ENCODE measurements at places on chromosomes 2 and 18.
A peak's percentile ranks its signal among the peaks of the same experiment; 100 is the strongest.

DNA sequence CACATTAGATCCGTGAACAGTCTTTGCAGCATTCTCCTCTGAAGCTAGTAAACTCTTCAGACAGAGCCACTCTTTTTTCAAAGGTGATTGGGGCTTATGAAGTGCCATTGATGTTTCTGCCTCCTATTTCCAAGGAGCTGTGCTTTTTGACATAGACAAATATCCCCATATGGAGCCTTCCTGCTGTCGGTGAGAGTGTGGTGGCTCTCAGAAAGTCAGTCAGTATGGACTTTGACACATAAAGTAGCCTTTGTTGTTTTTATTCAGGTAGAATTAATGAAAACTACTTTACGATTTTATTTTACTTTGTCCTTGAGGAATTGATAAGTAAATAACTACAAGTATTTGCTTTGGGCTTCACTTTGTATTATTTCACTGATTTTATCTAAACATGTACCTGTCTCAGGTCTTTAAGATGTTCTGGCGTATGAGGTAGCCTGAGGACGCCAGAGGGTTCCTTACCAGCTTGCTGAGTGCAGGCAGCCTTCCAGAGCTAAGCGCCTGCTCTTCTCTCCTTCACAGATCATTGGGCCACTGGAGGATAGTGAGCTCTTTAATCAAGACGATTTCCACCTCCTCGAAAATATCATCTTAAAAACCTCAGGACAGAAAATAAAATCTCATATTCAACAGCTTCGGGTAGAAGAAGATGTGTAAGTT is 69.7 kb downstream of the UGGT1 start:
- DNase-seq, result no peak

GRCh38 chr2:148932536-148932935 is 57.5 kb downstream of the KIF5C start:
- DNase-seq, result no peak

- no peak for DNase-seq
Observed at GRCh38 chr2:65101071-65101470, 28.8 kb downstream of the RAB1A start.

DNA sequence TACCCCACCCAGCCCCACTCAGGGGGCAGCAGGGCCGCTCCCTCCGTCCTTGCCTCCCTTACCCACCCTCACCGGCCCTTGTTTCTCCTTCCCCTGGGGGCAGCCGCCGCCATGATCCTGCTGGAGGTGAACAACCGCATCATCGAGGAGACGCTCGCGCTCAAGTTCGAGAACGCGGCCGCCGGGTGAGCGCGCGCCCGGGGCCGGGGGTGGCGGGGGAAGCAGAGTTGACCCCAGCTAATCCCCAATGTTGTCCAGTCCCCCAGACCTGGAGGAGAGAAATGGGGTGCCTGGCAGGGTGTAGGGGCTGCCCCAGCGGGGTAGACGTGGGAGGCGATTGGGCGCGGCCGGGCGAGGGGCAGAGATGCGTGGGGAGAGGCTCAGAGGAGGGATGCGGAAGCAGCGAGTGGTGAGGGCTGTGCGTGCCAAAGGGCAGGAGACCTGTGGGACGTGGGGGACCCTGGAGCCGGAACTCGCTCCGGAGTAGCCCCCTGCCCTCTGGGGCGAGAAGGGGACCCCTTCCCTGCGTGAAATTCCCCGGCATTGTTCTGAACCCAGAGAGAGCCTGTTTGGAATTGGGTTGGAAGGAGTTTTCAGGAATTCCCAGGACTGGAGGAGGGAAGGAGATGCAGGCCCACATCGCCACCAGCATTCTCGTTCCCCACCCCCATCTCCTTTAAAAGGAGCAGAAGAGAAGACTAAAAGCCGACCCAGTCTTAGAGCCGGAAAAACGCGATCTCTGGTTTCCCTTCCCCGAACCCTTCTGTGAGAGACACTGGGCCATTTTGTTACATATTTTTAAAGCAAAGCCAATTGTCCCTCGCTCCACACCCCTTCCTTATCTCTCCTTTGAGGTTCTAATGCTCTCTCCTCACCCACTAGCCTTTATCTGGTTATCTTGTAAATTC is 625 bp downstream of the ARPC2 start:
- DNase-seq, result peak; percentile 86

GRCh38 chr18:53797998-53798495 is 426.4 kb downstream of the MBD2 start:
- no peak for DNase-seq

DNA sequence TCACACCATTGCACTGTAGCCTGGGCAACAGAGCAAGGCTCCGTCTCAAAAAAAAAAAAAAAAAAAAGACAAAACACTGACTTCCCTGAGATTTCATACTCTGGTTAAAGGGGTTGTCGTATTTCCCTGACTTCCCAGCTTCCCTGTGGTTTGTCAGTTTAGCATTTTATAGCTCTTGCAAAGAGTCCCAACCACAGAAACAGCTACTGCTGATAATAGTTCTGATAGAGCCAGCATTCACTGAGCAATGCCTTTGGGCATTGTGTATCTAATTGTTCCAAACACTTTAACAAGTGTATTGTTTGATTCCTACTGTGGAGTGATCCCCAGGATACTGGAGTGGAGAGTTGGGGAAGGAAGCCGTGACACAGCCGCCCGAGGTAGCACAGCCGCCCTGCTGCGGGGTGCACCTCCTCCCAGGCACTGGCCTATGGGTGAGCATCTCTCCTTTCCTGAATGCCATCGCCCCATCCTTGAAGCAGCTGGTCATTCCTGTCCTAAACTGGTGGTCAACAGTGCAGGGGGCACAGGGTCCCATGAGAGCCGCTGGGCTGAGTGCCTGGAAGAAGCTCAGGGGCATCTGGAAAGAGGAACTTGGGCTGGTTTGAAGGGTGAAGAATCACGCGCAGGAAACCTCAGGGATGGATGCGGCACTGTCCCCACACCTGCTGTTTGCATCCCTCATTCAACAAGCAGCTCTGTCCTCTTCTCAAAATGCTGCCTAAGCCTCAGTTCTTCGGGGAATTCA is 81.0 kb upstream of the TMEM18 start:
- no peak for DNase-seq

GRCh38 chr2:55550368-55551102 is 31.0 kb downstream of the CFAP36 start:
- DNase-seq, result no peak

DNA sequence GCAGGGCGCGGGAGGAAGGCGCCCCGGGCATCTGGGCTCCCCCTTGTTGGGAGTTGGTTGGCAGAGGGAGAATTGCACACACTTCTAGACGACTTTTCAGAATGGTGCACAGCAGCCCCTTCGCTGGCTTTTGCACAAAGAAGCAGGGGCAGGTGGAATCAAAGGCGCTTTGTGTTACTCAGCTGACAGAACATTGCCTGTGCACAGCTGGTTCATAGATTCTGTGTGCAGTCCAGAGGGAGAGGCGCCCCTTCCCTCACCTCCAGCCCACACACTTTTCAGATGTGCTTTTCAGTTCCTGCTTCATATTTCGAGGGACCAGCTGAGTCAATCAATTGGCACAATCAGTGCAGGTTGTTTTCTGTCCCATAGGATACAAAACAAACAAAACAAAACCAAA is 348.4 kb upstream of the RAB12 start:
- DNase-seq, result no peak

DNA sequence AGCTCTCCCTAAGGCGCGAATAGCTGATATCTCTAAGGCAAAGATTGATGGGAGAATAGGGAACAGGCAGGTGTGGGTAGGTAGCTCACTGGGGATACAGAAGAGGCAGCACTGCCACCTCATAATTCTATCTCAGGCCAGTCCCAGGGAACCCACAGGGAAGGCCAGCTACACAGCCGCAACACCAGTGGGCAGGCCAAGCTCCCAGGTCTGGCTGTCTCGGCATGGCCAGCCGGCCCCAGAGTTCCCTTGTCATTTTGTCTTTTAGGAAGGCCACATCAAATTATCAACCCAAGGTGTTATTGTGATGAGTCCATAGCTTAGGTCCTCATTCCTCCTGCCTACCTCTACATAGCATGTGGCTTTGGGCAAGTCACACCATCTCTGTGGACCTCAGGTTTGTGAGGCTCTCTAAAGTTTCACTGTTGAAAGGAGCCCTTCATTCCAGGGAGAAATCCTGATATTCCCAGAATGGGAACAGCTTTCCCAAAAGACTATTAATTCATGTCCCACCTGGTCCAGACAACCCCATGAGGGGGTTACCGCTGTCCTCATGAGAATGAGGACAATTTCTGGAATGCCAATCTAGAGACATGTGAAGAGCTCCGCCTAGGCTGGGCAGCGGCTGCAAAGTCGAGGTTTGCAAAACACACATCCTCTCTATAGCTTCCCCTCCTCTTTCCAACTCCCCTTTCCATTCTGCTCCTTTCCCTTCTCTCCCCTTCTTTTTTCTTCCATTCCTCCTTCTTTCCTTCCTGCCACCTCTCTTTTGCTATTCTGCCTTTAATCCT is 287.1 kb upstream of the ID2 start:
- DNase-seq, result no peak

GRCh38 chr18:73923866-73924265 is 223.8 kb downstream of the FBXO15 start:
- DNase-seq, result no peak

DNA sequence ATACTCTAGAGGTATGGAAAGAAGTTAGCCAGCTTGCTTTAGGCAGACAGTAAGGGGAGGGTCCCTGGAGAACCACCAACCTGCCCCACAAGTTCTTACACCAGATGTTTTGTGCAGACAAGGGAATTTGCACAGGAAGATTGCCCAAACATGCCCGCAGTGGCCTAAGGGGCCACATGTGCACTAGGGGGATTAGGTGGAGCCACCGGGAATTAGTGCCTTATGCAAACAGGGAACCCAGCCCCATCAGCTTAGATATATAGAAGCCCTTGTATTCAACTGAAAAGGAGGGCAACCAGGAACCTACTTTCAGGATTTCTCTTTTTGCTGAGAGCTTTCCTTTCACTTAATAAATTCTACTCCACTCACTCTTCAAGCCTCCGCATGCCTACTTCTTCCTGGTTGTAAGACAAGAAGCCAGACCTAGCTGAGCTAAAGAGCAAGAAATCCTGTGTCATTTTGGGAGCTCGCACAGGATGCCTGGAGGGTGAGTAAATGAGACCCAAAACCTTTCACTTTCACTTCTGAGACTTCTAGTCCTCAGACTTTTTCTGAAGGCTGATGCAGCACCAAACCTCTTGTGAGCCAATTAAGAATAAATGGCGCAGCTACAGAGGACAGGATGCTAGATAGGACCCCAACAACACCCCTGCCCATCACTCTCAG is 146.3 kb downstream of the GCA start:
- DNase-seq, result peak; percentile 27

DNA sequence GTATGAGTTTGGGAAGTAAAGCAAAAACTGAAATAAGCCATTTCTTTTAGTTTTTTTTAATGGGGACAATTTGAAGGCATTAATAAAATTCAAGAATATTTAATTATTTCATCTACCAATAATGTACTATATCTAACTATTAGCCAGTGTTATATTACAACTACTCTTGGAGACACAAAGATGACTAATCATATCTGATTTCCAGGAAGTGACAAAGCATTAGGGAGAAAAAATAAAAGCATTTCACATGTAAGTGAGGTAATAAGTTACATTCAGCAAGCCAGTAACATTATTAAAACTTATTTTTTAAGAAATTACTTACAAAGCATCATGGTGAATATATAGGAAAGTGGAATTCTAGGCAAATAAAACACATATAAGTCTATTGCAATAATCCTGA is 781.3 kb upstream of the NRXN1 start:
- DNase-seq, result no peak

GRCh38 chr2:71886241-71886640 is 261.4 kb downstream of the CYP26B1 start:
- DNase-seq, result no peak

- DNase-seq, result no peak
Observed at GRCh38 chr2:177391822-177392372, 676 bp upstream of the AGPS start.

DNA sequence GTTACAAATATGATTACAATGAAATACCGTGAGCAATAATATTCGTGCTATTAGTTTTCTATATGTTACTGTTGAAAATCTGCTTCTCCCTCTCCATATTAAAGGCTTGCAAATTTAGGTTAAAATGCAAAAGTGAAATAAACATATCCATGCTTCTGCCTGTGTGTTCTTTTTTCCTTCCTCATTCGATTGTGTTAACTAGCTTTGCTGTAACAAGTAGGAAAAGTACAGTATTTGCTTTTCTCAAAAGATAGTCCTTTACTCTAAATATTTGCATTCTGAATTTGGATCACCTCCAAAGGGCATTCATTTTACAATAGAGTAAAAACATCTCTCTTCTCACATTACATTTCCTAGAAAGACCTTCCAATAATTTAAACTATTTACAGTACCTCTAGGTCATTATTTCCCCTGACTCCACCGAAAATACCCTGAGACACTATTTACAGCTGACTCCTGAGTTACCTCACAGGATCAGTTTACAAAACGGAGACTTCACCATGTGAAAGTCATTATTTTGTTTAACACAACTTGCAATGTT is 835.0 kb upstream of the FANCL start:
- DNase-seq, result no peak

GRCh38 chr2:128155970-128156369 is 65.0 kb downstream of the UGGT1 start:
- DNase-seq, result no peak

DNA sequence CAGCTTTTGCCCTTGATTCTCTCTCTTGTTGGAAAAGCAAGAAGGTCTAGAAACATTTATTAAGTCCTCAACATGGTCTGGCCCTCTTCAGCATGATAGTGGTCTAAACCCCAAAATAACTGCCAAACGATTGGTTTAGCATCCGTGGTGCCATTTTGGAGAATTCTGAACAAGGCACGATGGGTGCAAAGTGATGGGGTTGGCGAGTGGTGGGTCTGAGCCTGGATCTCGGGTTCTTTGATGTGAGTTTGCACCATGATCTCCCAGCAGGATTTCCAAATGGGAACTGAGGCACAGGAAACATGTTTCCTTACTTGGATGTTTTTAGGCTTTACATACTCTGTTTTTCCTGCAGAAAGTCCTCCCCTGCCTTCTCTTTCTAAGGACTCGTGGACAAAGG is 240.3 kb downstream of the MYCN start:
- DNase-seq, result no peak

DNA sequence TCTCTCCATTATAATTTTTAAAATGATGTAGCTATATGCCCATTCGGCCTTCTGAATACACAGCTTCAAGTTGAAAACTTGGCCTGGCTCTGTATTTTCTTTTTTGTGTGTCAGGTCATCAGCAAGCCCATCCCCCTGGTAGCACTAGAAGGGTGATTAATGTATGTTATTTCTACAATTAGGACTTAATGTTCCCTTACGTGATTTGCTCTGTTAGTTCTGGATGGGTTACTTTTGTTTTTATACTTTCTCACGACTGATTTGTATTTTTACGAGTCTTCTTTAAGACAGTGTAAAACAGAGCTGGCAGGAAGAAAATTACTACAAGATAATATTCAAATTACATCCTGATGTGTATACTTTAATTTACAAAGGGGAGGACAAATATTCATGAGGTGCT is 88.4 kb upstream of the RGPD4 start:
- no peak for DNase-seq

GRCh38 chr2:183991968-183992367 is 606.4 kb upstream of the ZNF804A start:
- DNase-seq, result no peak

DNA sequence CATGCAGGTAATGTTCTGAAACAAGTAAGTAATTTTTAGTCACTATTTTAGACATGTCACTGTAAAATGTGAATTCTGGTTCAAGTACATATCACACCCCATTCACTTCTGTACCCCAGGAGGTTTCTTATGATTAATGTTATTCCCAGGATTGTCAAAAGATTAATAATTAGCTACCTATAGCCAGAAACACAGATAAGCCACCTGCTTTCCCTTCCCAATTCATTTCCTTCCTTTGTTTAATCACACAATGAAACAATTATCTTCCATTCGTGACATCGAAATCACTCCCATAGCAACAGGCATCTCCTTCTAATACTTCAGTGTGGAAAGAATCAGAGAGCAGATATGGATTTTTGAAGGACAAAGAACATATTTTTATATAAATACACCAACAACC is 1650.3 kb upstream of the CELF4 start:
- no peak for DNase-seq

All from activated CD4-positive, alpha-beta memory T cell treated with anti-CD3 and anti-CD28 coated beads for 36 hours (primary cell).